Right renal pelvis (tissue), 4 donors: ENCODE measurements at places on chromosomes 3 and 15.

DNA sequence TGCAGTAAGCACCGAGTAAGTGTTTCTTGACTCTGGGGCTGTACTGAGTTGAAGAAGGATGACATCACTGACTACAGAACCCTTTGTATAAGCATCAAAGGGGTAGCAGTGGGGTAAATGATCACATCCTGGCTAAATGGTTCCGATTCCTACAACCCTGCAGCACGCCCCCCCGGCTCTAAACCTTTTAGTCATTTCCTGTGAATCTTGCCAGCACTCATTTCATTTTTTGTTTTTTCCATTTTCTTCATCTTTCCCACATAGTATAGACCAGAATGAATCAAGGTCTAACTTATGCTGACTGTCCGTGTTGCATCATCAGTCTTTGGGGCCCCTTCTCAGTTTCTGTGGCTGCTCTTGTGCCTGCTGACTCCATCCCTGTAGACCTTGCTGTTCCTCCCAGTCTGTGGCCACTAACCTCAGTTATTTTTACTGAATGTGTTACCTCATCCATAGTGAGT lies 383.1 kb upstream of the TPRG1 start:
- no peak for DNase-seq

GRCh38 chr3:42846685-42847522 lies 28.8 kb downstream of the CYP8B1 start:
- DNase-seq = no peak

- DNase-seq = no peak
Observed at GRCh38 chr3:133230195-133230594, 169.7 kb upstream of the BFSP2 start.

DNA sequence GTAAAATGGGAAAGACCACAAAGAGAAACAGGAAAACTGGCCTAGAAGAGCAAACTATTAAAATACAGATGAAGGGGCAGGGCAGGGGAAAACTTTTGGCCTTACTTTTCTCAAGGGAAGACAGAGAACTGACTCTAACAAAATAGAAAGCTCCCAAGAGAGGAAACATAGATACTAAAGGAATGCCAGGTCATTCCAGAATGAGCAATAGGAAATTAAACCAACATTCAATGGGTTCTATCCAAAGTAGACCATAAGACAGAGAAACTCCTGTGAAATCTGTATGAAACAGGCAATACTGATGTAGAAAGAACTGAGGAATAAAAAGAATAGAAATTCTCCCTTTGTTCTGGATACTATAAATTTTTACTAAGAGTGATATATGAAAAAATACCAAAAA lies 491.8 kb downstream of the MECOM start:
- DNase-seq = no peak

- no peak for DNase-seq
Observed at GRCh38 chr15:29055876-29056275, 170.1 kb downstream of the APBA2 start.

DNA sequence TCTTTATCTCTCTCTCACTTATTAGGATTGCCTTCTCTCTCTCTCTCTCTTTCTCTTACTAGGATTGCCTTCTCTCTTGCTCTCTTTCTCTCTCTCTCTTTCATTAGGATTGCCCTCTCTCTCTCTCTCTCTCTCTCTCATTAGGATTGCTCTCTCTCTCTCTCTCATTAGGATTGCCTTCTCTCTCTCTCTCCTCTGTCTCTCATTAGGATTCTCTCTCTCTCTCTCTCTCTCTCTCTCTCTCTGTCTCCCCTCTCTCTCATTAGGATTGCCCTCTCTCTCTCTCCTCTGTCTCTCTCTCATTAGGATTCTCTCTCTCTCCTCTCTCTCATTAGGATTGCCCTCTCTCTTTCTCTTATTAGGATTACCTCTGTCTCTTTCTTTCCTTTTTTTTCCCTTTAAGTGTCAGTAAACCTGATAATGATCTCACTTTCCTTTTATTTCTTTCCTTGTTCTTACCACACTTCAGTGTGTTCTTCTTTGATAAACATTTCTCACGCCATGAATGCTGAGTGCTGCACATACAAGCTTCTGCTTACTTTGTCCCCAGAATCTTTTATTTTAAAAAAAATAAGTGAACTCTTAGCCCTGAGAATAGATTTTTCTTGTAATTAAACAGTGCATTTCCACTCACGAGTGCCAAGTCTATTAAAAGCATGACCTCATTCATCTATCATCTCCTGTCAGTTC lies 243.4 kb upstream of the TBC1D5 start:
- no peak for DNase-seq
